ENCODE measurements at places on chromosomes 16 and 17. TPM values are rescaled to one million over a fixed set of nuclear protein-coding genes. Genes with fewer than 3 reads are reported as not detected.
A peak's percentile ranks its signal among the peaks of the same experiment; 100 is the strongest.

GRCh38 chr17:67050471-67051154, 6.3 kb downstream of the CACNG1 start:
- DNase-seq = no peak

GRCh38 chr16:55264949-55265348, 59.1 kb upstream of the IRX6 start:
- no peak for DNase-seq

CD300LF gene
- total RNA-seq = 1.7 TPM

KDM6B gene
- 45.6 TPM for total RNA-seq

KRT24 gene
- 1.0 TPM for total RNA-seq

DNA sequence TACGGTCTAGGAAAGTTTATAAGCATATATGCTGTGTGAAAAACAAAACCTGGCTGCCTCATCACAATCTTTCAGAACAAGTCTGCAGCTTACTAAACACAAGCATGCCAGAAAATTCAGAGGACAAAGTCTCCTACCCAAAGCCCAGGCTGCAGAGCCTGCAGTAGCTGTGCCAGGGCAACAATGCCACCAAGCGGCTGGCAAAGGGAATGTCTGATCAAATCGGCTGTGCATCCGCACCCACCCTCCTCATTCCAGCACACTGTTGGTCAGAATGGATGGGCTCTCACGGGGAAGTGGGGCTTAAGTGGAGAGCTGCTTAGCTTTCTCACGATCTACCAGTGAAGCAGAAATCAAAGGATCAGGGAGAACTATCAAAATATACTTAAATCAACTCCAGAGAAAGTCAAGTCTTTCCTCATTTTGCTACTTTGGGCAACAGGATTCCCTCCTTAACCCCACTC, 73.5 kb downstream of the CYTH1 start:
- DNase-seq = peak; percentile 52

GAST gene
- total RNA-seq = not detected

KRTAP3-2 gene
- total RNA-seq = not detected

KRT27 gene
- not detected for total RNA-seq

GCGR gene
- total RNA-seq = 0.67 TPM

NT5M gene
- not detected for total RNA-seq

STAC2 gene
- total RNA-seq = 0.27 TPM

- DNase-seq = no peak
These were observed 8.1 kb upstream of the EFCAB13 start for GRCh38 chr17:47315451-47316266.

DNA sequence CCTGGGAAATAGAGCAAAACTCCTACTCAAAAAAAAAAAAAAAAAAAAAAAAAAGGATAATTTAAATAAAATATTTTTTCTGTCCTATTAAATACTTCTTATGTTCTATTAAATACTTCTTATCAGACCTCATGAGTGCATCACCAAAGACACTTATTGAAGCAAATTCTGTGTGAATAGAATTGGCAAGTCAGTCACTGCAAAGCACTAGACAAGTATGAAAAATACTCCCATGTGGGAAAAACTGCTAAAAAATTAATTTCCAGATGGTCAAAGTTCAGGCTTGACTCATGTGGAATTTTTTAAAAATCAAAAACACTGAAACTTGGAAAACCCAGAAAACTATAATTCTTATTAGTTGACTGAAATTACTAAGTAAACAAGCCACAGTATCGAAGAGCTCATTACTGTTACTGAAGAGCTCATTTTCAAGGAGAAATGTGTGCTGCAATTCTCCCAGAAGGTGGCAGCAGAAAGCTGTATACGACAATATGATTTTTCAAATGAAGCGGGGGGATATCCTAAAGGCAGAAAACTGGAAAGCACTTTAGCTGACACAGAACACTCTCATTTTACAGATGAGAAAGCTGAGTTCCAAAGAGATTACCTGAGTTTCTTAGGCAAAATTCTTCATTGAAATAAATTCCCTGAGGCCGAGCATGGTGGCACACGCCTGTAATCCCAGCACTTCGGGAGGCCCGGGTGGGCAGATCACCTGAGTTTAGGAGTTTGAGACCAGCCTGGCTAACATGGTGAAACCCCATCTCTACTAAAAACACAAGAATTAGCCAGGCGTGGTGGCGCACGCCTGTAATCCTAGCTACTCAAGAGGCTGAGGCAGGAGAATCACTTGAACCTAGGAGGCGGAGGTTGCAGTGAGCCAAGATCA, 15.9 kb upstream of the FBXO47 start:
- DNase-seq = no peak

DNA sequence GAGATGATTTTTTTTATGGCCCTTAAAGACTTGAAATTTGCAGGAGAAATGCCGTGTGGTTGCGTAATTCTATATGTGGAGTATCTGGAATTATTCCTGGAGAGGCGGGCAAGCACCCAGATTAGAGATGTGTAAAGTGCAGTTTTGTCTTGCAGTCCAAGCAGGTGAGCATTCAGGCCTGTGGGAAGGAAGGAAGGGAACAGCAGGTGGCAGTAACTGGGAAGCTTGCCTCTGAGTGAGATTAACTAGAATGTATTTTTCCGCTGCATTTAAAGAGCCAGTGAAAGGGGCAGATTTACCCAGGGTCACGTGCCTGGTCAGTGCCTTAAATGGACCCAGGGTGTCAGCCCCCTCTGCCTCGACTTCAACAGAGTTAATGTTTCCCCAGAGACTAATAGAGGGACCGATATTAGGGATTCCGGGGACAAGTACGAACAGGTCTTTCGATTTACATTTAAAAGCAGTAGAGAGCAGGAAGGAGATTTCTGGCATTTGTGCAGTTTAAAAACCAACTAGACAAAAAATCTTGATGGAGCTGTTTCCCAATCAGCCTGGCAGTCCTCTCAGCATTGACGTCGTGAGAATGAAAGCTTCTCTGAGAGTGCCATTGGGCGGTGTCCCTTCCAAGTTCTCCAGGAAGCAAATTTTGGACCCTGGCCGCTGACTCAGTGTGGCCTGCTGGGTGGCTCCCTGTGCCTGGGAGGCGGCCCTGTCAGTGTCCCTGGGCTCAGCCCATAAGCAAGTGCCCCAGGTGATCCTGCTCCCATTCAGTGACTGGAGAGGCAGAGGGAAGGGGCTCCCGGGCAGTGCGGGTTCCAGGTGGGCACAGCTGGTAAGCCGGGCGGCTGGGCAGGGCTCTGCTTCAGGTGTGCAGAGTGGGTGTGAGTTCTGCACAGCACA, 38.2 kb downstream of the KSR1 start:
- DNase-seq = no peak

DNA sequence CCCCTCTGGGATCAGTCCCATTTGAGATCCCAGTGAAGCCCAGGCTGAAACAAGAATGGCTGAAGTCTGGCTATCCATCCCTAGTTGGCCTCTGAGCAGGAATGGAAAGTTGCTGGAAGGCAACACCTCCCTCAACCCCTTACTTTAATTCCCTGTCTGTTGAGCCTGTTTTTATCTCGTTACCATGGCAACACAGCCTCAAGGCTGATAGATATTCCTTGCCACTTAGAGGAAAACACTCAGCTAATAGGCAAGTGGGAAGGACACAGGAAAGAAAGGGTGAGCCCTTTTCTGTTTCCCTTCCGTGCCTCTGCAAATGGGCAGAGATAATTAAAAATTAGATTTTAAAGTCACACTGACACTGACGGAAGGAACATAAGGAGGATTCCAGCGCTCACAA, 75.5 kb upstream of the CLEC3A start:
- DNase-seq = no peak

- no peak for DNase-seq
These were observed 1.2 kb upstream of the FOXF1 start for GRCh38 chr16:86508947-86509758.

DNA sequence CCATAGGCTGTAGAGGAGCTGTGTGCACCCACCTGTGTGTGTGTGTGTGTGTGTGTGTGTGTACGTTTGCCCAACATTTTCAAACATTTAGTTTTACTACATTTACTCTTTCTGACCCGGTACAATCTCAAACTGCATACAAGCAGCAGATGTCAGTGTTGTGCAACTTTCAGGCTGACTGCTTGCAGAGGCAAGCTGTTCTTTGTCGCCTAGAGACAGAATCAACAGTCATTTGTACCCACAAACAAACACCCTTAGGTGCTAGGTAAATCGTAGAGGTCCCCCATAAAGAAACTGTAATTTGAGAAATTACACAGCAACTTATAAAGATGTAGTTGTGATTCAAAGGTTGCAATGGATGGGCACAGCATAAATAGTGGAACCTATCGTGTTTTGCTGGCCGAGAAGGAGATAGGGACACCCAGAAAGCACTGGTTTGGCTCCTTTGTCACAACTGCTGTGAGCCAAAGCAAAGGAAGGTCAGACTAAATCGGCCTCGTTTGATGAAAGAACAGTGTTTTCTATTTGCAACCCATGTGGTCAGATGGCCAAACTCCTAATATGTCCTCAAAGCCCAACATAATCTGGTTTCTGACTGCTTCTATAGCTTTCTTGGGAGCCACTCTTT, 478.4 kb downstream of the TOX3 start:
- peak; percentile 59 for DNase-seq

SYT17 gene
- 4.2 TPM for total RNA-seq

MT1F gene
- 8.0 TPM for total RNA-seq

DNA sequence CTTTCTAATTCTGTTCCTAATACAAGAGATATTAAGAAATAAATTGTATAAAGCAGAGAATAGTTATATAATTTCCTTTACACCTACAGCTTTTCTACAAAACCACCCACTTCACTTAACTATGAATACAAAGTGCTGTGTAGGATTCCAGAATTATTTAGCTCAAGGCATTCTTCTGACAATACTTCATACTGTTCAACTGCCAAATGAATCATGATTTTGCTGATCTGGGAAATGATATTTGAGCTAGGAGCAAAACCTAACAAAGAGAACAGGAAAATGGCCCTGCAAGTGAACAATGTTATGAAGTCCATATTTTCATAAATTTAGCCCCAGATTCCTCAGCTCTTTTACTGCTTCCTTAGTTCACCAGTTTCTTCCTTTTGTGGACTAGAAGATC, 12.9 kb downstream of the BBS2 start:
- DNase-seq = no peak

CD68 gene
- total RNA-seq = 149 TPM

DNA sequence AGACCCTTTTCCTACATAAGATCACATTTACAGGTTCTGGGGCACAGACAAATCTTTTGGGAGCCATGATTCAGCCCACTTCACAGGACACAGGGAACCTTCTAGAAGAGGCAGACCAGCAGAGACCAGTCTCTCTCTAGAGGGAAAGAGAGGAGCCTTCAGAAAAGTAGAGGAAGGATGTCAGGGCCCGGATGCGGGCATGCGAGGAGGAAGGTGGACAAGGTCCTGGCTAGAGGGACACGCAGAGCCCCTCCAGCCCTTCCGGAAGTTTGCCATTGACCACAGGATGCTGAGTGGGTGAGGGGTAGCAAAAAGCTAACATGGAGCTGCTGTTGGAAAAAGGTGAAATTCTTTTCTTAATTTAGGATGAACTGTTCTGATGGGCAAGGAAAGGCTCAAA, 55.8 kb upstream of the MEAK7 start:
- no peak for DNase-seq

IKZF3 gene
- 7.4 TPM for total RNA-seq

TRAP1 gene
- 50.6 TPM for total RNA-seq

KRTAP1-3 gene
- total RNA-seq = not detected

- DNase-seq = no peak
These were observed 92.6 kb downstream of the CACNG3 start for GRCh38 chr16:24348545-24349290.
